ENCODE measurements at places on chromosomes 6 and 20. TPM values are rescaled to one million over a fixed set of nuclear protein-coding genes. Genes with fewer than 3 reads are reported as not detected.

- H3K27me3 ChIP-seq: no peaks in the 10 kb centered on the region
- no peaks in the 10 kb centered on the region for H3K4me1 ChIP-seq
- DNase-seq: no peak
- no peaks in the 10 kb centered on the region for H3K36me3 ChIP-seq
- no peak overlapping the region for H3K4me3 ChIP-seq
- no peak overlapping the region for H3K27ac ChIP-seq
These were observed 1187.3 kb upstream of the CITED2 start for GRCh38 chr6:140561701-140562100.

GRCh38 chr20:47688385-47689381, 96.6 kb downstream of the SULF2 start:
- H3K27ac ChIP-seq: no peak overlapping the region
- DNase-seq: no peak
- H3K36me3 ChIP-seq: no peaks in the 10 kb centered on the region
- no peak overlapping the region for H3K4me3 ChIP-seq

- no peak overlapping the region for H3K4me3 ChIP-seq
- no peaks in the 10 kb centered on the region for H3K4me1 ChIP-seq
- H3K27ac ChIP-seq: no peak overlapping the region
- no peak for DNase-seq
- H3K27me3 ChIP-seq: peaks cover 2% of the 10 kb centered on the region
- H3K36me3 ChIP-seq: no peaks in the 10 kb centered on the region
These were observed 239.8 kb downstream of the TBX18 start for GRCh38 chr6:84524636-84525035.

GRCh38 chr20:21064924-21065323, 41.2 kb downstream of the LINC00237 start:
- H3K4me1 ChIP-seq: no peaks in the 10 kb centered on the region
- no peak overlapping the region for H3K27ac ChIP-seq
- no peak for DNase-seq
- no peaks in the 10 kb centered on the region for H3K36me3 ChIP-seq

DNA sequence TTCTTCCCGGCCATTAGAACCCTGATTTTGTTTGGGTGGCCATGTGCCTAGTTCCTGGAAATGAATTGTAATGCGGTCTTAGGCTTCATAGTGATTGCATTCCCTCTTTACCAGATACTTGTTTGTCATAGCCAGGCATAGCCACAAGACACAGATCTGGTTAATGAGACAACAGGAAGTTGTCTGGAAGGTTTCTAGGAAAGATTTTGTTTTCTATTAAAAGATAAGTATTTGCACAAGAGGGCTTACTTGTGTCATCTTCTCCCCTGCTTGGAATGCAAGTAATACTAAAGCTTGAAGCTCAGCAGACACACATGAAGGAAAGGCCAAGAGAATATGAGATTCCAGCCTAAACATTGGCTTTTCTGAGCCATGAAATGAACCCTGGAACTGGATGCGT, 12.9 kb downstream of the FARS2 start:
- H3K36me3 ChIP-seq: peaks cover 3% of the 10 kb centered on the region
- no peak overlapping the region for H3K27ac ChIP-seq
- H3K4me1 ChIP-seq: peaks cover 2% of the 10 kb centered on the region
- DNase-seq: no peak

The GPX5 gene
- polyA plus RNA-seq: not detected

All from immature natural killer cell (primary cell).